Spinal cord (tissue), 10 donors: ENCODE measurements at places on chromosomes 12 and 14. TPM values are rescaled to one million over a fixed set of nuclear protein-coding genes. Genes with fewer than 3 reads are reported as not detected.

DNA sequence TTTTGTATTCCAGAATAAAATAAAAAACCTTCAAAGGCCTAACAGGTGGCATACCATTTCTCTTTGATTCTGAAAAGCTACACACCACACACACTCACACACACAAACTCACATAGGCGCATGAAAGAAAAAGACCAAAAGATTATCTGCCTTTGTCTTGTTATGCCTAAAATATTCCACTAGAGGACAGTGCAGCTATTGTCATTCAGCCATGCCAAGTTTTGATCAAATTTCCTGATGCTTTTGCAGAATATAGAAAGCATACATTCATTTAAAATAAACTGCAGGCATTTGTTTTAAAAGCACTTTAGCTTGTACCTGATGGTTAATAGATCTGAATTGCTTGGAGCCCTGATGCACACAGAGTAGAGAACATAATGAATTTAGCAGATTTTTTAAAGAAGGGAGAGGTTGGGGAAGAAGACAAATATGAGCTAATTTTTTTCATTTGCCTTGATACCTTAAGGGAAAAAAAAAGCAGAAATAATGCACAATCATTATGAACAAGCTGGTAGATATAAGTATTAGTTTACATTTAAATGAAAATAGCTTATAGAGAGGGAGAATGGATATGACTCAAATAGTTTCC lies 1766.9 kb upstream of the SEL1L start:
- H3K4me1 ChIP-seq, result no peaks in the 10 kb centered on the region
- H3K4me3 ChIP-seq, result no peak overlapping the region
- peak; percentile 92 for DNase-seq
- no peak overlapping the region for H3K27ac ChIP-seq

DNA sequence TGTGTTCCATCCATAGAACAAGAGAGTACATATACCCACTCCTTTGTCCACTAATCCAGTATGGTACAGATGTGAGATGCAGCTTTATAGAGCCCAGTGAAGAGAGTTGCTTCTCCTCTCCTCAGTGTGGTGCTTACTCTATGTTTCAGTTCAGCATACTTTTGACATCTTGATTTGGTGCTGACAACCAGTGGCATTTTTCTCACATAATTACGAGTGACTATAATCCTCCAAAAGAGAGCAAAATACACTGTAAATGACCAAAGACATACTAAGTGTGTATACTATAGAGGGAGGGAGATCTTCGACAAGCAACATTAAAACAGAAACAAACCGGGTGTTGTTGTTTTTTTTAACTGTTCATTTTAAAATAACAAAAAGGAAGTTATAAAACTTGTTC lies 191.5 kb downstream of the KLHL28 start:
- H3K4me3 ChIP-seq, result no peak overlapping the region
- no peaks in the 10 kb centered on the region for H3K27me3 ChIP-seq
- H3K36me3 ChIP-seq, result no peaks in the 10 kb centered on the region
- no peak for DNase-seq

- no peaks in the 10 kb centered on the region for H3K36me3 ChIP-seq
- no peaks in the 10 kb centered on the region for H3K4me1 ChIP-seq
- no peak overlapping the region for H3K4me3 ChIP-seq
- no peak overlapping the region for H3K27ac ChIP-seq
Measured at GRCh38 chr12:93347054-93347785, 30.5 kb upstream of the NUDT4 start.

FLVCR2 gene
- total RNA-seq, result 14.0 TPM

DNA sequence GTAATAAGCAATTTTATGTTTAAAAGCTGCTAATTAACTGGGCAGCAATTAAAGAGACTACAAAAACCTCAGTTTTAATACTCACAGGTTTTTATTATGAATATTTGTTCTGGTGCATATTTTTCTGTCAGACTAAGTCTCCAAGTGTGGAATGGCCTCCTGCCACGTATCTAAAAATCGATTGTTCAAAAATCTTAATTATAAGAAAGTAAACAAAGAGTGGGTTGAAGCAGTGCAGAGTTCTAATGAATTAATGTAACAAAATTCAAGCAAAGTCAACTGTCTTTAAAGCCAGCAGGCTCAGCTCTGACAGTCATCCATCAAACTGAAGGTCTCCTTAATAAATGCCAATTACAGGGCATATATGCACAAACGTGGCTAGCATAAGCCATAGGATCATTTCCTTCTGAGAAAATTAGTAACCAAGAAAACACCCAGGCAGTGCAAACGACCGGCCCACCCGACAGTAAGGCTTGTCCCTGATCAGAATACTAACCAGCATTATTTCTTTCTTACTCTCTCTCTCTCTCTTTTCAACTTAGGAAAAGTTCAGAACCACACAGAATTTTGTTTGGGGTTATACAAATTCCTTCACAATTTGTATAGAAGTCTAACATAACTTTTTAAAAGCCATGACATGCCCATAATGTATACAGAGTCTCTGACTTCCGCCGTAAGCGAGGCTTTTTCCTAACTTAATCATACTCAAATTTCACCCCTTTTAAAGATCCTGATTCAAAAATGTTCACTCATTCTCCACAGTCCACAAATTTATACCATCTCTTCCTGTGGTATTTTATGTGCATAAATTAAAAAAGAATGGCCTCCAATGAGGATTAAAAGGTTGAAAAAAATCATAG lies 83.8 kb downstream of the SLC25A21 start:
- no peak overlapping the region for H3K4me3 ChIP-seq
- peak; percentile 24 for DNase-seq
- no peak overlapping the region for H3K27ac ChIP-seq
- H3K4me1 ChIP-seq, result no peaks in the 10 kb centered on the region
- H3K36me3 ChIP-seq, result no peaks in the 10 kb centered on the region

DNA sequence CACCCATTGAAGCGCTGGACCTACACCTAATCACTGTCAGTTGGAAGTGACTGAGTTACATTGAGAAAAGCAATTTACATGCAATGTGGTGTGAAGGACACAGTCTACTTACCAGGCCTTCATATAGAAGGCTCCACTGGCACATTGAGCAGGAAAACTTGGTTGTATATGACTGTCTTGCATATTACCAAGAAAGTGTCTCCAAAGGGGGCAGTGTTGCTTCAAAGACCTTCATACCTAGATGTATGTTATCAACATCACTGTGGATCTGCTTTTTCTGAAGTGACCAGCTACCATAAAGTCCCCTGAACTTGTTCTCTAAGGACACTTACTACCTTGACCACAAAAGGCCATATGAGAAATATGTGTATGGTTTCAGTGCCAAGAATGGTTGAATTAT lies 64.1 kb downstream of the NELL2 start:
- H3K4me1 ChIP-seq, result no peaks in the 10 kb centered on the region
- H3K36me3 ChIP-seq, result no peaks in the 10 kb centered on the region
- DNase-seq, result no peak
- H3K27ac ChIP-seq, result no peak overlapping the region

MYL2 gene
- not detected for total RNA-seq

DNA sequence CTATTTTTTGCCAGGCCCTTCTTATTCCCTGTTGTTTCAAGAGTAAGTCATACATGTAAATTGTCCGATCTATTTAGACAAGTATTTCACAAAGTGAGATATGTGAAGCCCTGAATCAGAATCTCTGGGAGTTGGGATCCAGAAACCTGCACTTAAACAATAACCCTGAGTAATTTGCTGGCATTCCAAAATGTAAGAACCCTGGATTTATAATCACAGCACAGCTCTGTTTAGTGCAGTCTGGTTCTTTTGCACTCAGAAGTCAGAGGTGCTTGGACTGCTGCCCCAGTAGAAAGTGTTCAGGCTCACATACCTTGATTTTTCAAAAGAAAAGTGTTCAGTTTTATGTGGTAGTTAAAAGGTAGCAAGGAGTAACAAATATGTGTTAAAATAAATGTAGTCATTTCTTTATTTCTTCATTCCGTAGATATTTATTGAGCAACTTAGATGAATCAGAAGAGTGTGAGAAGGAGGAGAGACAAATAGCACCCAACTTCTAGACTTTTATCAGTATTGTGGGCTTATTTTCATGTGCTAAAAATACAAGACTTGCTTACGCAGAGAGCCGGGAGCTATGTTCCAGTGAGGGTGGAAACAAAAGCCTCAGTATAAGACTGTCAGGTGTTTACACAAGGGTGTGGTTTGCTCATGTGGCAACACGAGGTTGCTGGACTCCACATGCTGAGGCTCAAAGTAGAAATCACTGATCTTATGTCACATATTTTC lies 70.1 kb downstream of the SYNE2 start:
- H3K36me3 ChIP-seq, result no peaks in the 10 kb centered on the region
- H3K4me3 ChIP-seq, result no peak overlapping the region
- H3K27me3 ChIP-seq, result no peaks in the 10 kb centered on the region
- H3K4me1 ChIP-seq, result no peaks in the 10 kb centered on the region

- H3K4me3 ChIP-seq, result peak overlapping the region; percentile 67
- peaks cover 10% of the 10 kb centered on the region for H3K4me1 ChIP-seq
- H3K27me3 ChIP-seq, result no peaks in the 10 kb centered on the region
Measured at GRCh38 chr12:16606991-16607390, 1.0 kb upstream of the LMO3 start.

TAC3 gene
- total RNA-seq, result 6.8 TPM

- no peak for DNase-seq
- peaks cover 40% of the 10 kb centered on the region for H3K36me3 ChIP-seq
- no peaks in the 10 kb centered on the region for H3K27me3 ChIP-seq
- H3K4me3 ChIP-seq, result peak overlapping the region; percentile 84
- H3K4me1 ChIP-seq, result peaks cover 23% of the 10 kb centered on the region
Measured at GRCh38 chr14:20455355-20456300, 602 bp downstream of the APEX1 start.

TSHR gene
- 3.7 TPM for total RNA-seq

GRIP1 gene
- 32.2 TPM for total RNA-seq

DNA sequence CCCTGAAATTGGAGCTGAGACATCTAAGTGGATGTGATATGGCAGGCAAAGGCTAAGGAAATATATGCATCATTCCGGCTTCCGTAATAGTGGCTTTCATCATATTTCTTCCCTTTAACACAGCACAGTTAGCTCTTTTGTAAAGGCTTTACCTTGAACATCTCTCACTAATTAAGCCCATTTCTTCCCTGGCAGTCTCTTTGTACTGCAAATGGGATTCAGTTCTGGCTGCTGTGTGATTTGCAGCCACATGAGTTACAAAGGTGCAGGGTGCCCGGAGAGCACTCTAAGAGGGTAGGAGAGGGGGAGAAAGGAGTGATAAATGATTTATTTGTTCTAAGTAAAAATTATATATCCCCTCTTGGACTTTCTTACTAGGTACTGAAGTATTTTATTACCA lies 232.1 kb upstream of the CCDC196 start:
- DNase-seq, result no peak
- no peaks in the 10 kb centered on the region for H3K4me1 ChIP-seq
- no peak overlapping the region for H3K4me3 ChIP-seq
- no peak overlapping the region for H3K27ac ChIP-seq
- H3K27me3 ChIP-seq, result no peaks in the 10 kb centered on the region

TSPAN8 gene
- 4.2 TPM for total RNA-seq

DNA sequence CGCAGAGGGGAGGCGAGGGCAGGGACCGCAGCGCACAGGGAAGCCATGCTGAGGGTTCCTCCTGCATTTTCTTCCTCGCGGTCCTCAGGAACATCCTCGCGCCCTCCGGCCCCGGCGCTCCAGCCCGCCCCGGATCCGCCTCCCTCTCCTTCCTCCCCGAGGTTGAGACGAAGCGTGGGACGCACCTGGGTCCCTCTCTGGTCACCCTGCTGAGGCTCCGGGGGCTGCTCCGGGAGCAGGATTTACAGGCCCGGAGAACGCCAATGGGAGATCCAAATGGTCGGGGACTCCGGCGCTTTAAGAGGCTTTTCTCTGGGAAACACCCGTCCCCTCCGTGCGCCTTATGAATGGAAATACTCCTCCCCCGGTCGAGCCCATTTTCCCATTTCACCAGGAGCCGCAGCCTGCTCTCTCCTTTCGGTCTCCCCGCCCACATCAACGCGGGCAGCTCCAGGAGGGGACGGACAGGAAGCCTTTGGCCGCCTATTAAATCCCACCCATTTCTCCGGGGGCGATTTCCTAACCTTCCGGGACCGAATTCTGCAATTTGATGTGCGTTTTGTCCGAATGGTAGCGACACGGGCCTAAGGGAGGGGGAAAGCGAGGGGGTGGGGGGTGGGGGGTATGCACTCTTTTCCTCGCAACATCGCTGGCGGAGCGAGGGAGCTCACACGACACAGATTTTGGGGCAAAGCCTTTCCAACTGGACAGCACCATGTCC lies at the start of gene UNC79:
UNC79 (plus strand) TSS at position 625 of the 721 bp plus-strand sequence; CDS start at position 716, 91 bp downstream.
- peak within 1 kb of the TSS; percentile 63 for H3K27ac ChIP-seq
- H3K27me3 ChIP-seq, result no peaks in the 10 kb centered on the region
- H3K4me1 ChIP-seq, result peaks cover 6% of the 10 kb centered on the region
- H3K4me3 ChIP-seq, result peak within 1 kb of the TSS; percentile 55

MED6 gene
- 43.9 TPM for total RNA-seq

GRCh38 chr12:10235761-10236631 lies 23.3 kb downstream of the GABARAPL1 start:
- no peak overlapping the region for H3K27ac ChIP-seq
- DNase-seq, result no peak
- no peaks in the 10 kb centered on the region for H3K4me1 ChIP-seq
- H3K36me3 ChIP-seq, result no peaks in the 10 kb centered on the region

DNA sequence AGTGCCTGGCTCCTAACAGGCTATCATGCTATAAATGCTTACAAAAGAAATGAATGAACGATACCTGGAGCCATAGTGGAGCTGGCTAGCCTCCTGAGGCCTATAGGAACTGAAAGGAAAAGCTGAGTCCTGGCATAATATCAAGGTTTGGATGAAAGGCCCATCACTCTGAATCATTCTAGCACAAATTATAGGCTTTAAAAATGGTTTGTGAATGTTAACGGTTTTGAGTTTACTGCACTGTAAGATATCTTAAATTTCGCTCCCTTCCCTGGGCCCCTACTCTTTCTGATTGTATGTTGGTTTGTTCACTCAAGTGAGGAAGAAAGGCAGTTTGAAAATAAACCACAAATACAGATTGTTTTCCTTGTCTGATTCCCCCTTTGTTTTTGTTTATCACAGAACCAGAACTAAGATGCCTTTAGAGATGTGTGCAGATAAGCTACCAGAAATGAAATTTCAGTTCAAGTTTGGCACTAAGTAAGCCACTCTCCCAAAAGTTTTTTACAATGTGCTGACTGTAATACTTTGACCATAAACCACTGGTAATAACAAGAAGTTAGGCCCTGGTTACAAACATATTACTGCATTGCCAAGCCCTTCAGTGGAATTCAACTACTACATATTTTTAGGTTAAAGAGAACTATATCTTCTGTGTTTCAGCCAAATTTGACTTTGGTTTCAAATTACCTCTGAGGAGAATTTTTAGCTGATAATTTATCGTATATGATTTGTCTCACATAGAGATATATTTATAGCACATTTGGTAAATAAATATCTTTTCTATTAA lies 89.5 kb downstream of the ALX1 start:
- H3K36me3 ChIP-seq, result no peaks in the 10 kb centered on the region
- DNase-seq, result no peak
- no peaks in the 10 kb centered on the region for H3K27me3 ChIP-seq
- no peak overlapping the region for H3K27ac ChIP-seq

- DNase-seq, result no peak
- no peak overlapping the region for H3K27ac ChIP-seq
- no peak overlapping the region for H3K4me3 ChIP-seq
Measured at GRCh38 chr12:77610446-77610845, 220.2 kb upstream of the NAV3 start.

GRCh38 chr14:70350078-70350477 lies 9.4 kb downstream of the COX16 start:
- H3K4me1 ChIP-seq, result no peaks in the 10 kb centered on the region
- H3K4me3 ChIP-seq, result no peak overlapping the region
- H3K36me3 ChIP-seq, result no peaks in the 10 kb centered on the region

PIWIL1 gene
- 0.17 TPM for total RNA-seq

GRCh38 chr12:79687711-79688260 lies 3.0 kb downstream of the PAWR start:
- H3K4me1 ChIP-seq, result peaks cover 3% of the 10 kb centered on the region
- H3K4me3 ChIP-seq, result peak overlapping the region; percentile 16
- no peak overlapping the region for H3K27ac ChIP-seq
- H3K27me3 ChIP-seq, result peaks cover 19% of the 10 kb centered on the region
- H3K36me3 ChIP-seq, result no peaks in the 10 kb centered on the region

TAS2R43 gene
- total RNA-seq, result 10.8 TPM

SIX6 gene
- total RNA-seq, result 0.11 TPM
